ENCODE measurements at places on chromosomes 3 and 15.

- DNase-seq: no peak
These were observed 82.5 kb downstream of the ADAM10 start for GRCh38 chr15:58666957-58667356.

GRCh38 chr3:89059211-89059925, 48.1 kb upstream of the EPHA3 start:
- peak; percentile 98 for DNase-seq

DNA sequence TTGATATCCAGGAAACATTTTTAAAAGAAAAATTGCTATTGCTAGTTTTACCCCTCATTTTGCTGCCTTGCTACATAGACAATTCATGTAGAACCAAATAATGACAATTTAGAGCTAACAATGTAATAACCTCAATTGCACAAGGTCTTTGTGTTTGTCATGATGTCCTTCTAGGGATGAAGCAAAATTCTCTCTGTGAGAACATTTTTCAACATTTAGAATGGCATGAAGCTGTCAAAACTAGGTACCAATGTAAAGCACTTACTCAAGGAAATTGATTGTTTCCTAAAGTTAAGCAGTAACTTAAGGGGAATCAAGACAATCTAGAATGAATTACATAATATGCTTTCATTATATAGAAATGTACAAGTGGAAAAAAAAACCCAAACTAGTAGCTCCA, 7.9 kb upstream of the FGF7 start:
- DNase-seq: no peak

GRCh38 chr15:74203914-74204431, 1.4 kb upstream of the STRA6 start:
- no peak for DNase-seq

DNA sequence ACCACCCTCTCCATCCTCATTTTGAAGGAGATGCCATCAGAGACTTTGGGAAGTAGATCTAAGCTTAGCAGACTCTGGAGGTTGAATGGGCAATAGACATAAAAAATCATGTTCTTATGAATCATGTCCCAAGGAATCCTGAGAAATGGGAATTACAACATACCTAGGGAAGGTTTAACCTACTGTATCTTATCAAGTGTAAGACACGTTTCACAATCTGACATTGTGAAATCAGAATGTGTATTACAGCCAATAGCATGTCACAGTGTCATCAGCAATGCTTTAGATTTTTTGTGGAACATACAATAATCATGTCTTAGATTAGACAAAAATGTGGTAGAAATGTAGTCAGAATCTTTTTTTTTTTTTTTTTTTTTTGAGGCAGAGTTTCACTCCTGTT, 332.4 kb upstream of the TLE3 start:
- DNase-seq: peak; percentile 55

- no peak for DNase-seq
These were observed 130.2 kb downstream of the IL1RAP start for GRCh38 chr3:190644035-190644434.
